ENCODE measurements at places on chromosomes 5 and 9.

GRCh38 chr5:128681096-128681495 is 143.1 kb upstream of the FBN2 start:
- DNase-seq, result no peak

DNA sequence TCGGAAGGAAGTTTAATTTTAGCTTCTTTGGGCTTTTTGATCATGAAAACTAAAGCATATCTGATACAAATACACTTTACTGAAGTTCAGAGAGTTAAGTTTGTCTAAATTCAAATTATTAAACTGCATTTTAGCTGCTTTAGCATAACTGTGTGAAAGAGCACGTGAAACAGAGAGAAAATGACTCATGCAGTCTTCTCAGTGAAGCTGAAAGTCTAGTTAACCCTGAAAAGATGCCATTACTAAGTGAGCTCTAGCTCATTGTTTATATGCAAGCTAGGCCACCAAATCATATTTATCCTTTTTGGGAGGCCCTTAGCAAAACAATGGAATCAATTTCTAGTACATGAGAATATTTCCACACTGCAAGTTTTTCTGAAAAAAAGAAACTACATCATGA is 27.6 kb downstream of the TPD52L3 start:
- no peak for DNase-seq

- no peak for DNase-seq
Observed at GRCh38 chr5:33995865-33996264, 11.4 kb upstream of the SLC45A2 start.

- DNase-seq, result no peak
Observed at GRCh38 chr9:84789463-84789830, 119.9 kb downstream of the NTRK2 start.

- DNase-seq, result no peak
Observed at GRCh38 chr5:53166183-53166495, 56.6 kb upstream of the MOCS2 start.

DNA sequence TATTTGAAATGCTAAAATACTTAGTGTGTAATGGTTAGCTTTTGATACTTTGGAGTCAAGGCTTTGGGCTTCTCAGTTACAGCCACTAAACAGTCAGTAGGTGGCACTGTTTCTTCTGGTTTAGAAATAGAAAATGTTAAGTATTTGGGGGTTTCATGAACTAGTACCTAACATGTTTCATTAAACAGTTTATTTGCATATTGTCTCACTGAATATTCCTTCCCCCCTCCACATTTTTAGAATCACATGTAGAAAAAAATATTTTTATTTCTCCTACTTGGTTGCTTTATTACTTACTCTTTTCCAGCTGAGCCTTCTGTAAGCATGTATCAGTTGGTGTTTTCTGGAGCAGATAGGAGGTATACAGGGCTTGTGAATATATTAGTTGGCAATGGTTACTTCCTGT is 48.0 kb downstream of the IPO11 start:
- no peak for DNase-seq

DNA sequence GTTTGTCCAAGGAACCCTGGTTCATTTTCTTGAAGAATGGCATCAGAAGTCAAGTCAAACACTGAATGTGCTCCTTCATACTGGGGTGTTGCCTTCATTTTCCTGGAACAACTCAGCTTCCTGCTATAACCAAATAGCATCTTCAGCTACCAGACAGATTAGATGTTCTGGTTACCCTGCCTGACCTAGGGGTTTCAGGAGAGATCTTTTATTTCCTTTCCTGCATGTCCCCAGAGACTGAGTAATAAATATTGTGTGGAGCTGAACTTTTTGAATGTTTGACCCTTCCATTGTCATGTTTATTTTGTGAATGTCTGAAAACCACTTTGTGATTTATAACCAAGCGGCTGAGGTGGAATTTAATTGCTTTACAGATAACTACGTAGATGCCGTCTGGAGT is 147.1 kb downstream of the IRX1 start:
- DNase-seq, result no peak

GRCh38 chr9:114383521-114384231 is 4.1 kb downstream of the AKNA start:
- DNase-seq, result no peak

- no peak for DNase-seq
Observed at GRCh38 chr5:151028717-151029116, 8.3 kb downstream of the GPX3 start.

- DNase-seq, result no peak
Observed at GRCh38 chr5:155767470-155767869, 559.5 kb upstream of the SGCD start.

- DNase-seq, result no peak
Observed at GRCh38 chr5:32627219-32627870, 42.0 kb downstream of the SUB1 start.

- DNase-seq, result no peak
Observed at GRCh38 chr5:116394186-116394867, 180.3 kb downstream of the SEMA6A start.

GRCh38 chr9:131585375-131585774 is 40.1 kb downstream of the PRRT1B start:
- peak; percentile 74 for DNase-seq

DNA sequence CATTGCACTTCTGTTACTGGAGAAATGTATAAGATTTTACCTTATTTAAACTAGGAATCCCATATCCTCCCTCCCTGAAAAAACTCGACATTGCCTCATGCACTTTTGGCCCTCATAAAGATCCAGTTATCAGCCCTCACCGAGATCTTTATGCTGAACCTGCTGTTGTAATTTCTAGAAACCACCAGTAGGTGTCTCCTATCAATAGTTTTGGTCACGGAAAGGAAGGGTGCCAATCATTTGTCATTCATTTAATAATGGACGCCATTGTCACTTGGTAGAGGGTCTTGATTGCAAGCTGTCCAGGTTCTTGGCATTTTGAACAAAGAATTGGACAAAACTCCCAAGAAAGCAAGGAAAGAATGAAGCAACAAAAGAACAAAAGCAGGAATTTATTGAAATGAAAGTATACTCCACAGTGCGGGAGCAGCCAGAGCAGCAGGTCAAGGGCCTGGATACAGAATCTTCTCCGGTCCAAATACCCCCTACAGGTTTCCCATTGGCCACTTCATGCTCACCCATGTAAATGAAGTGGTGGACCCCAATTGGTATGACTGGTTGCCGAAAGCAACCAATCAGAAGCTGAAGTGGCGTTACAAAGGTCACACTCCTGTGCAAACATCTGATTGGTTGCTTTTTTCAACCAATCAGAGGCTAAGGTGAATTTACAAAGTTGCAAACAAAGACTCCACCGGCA is 524.3 kb downstream of the PSAT1 start:
- DNase-seq, result no peak

DNA sequence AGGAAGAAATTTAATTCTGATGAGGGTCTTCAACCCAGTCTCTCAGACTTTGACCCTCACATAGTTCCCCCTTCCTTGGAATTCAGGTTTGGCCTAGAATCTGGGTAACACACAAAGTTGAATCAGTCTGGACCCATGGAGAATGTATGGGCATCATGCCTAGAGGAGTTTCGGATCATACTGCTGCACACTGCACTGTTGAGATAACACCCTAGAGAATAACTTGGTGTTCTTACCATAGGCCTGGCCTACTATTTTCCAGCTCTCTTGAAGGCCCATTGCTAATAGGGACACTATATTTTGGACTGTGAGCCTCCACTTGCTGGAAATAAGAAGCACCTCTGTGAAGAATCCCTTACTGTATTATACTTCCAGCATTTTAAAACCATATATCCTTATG is 413.5 kb downstream of the PLK2 start:
- no peak for DNase-seq

GRCh38 chr5:175544108-175544511 is 65.8 kb downstream of the SFXN1 start:
- no peak for DNase-seq

- no peak for DNase-seq
Observed at GRCh38 chr9:77511525-77511924, 136.6 kb downstream of the GNA14 start.

DNA sequence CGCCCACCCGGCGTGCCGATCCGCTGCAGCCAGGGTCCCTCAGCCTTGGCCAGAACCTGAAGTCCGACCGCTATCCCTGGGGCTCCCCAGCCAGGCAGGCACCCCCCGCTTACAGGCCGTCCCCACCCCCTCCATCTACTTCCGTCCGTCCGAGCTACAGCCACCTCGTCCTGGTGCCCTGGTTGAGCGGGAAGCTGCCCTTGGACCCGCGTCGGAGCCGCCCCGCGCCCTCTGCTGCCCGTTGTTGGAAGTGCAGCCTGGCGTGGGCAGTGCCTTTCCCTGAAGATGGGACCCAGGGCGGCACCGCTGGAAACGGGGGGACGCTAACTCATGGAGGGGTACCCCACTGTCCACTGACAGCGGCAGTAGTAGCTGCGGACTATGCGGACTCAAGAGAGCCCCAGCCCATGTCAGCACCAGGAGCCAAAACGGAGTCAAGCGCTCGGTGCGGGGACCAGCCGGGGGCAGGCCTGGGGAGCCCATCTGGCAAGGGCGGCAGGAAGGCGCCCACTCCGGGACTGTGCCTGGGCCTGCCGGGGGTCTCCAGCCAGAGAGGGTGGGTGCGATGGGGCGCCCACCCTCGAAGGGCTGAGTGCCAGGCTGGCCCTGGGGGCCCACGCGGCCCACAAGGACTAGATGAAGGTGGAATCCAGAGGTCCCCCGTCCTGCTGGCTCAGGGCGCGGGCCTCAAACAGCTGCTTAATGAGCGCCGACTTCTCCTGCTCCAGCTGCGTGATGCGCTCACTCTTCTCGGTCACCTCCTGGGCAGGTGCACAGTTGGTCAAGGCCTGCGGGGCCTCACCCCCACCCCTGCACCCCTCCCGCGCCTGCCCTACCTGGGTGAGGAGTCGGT is 6.1 kb downstream of the SAPCD2 start:
- peak; percentile 68 for DNase-seq

- no peak for DNase-seq
Observed at GRCh38 chr5:61820836-61821235, 485.2 kb upstream of the KIF2A start.

DNA sequence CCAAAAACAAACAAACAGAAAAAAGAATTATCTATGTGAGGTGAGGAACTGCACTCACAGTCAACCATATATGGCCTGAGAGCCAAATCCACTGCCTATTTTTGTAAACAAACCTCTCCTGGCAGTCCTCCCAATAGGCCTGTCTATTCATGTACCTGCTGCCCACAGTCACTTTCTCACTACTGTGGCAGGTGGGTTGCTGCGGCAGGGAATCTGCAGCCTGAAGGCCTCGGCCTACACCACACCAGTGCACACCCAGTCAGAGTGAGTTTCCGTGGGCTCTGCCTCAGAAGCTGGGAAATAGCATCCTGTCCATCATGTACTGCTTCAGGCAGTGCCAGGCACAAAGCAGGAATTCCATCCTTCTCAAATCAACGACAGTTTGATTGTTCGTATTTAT is 82.3 kb downstream of the SPTLC1 start:
- no peak for DNase-seq

- no peak for DNase-seq
Observed at GRCh38 chr9:122797316-122798063, 2.4 kb upstream of the OR1K1 start.
